ENCODE measurements at places on chromosomes 6 and 20.

DNA sequence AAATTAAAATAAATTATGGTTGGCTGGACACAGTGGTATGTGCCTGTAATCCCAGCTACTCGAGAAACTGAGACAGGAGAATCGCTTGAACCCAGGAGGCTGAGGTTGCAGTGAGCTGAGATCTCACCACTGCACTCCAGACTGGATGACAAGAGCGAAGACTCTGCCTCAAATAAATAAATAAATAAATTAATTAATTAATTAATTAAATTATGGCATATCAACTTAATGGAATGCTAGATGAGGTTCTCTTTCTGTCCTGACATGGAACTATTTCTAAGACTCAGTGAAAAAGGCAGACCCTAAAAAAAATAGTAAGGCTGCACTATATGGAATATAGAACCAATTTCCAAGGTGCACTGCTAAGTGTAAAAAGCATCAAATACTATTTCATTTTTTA lies 4.8 kb downstream of the SRPK1 start:
- no peak for DNase-seq

DNA sequence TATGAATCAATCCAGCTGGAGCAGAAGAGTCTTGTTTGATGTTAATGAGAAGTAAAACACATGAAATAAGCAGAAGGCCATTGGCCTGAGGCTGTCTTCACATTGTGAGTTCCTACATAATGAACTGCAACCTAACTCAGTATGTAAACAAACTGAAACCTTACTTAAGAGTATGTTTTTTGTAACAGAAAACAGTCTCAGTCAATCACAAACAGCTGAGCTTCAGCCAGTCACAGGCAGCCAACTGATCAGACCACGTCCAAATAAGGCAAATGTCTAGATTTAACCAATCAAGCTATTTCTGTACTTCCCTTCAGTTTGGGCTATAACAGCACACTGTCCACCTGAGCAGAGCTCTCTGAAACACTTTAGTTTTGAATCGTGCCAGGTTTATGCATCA lies 234.7 kb downstream of the TRDN start:
- no peak for DNase-seq

GRCh38 chr20:62083312-62083711 lies 17.6 kb upstream of the TAF4 start:
- no peak for DNase-seq

DNA sequence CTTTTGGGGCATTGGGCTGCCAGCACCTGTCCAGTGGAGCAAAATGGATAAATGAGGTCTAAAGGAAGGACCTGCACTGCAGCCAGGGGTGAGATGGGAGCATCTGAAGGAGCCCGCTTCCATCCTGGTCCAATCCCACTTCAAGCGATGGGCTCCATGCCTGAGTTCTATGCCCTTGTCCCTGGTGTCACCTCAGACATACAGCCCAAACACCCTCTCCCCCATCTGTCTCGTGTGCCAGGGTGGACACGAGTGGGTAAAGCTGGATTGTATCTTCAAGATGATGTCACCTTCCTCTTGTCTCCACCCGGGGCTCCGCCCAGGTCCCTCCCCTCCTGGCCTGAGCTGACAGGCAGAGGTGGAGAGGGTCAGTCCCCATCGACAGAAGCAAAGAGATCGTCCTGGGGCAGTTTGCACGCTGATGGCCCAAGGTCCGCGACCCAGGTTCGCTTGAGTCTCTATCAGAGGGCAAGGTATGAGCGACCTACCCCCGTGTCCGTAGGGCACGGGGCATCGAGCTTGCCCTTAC lies 544 bp downstream of the SMIM29 start:
- peak; percentile 73 for DNase-seq

- no peak for DNase-seq
These were observed 8.2 kb upstream of the CD93 start for GRCh38 chr20:23094213-23094896.

DNA sequence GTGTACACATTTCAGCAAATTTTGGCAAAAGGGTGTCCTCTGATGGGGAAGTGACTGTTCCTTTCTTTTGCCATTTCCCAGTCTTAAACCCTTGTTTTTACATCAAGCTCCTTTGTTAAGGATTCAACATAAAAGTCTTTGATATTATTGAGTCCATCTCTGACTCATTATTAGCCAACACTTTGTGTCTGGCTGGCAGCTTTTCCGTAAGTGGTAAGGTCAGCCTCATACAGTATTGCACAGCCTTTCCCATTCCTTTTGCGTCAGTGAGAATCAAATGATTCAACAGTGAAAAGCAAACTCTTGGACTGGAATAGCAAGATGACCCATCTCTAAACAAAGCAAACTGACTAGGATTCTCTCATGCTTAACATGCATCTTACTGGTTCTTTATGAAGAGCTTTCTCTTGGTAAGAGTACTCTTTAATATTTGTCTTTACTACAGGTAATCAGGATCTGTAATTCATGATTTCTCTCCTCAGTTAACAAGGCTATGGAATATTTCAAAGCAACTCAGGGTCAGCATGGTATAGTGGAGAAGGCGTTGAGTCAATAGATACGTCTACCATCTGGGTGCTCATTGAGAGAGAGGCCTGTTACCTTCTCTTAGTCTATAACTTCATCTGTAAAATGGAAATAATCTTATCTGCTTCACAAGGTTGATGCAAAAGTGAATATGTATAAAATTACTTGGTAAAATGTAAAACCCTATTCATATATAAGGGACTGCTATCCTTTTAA lies 183.6 kb downstream of the PRL start:
- DNase-seq: peak; percentile 52

DNA sequence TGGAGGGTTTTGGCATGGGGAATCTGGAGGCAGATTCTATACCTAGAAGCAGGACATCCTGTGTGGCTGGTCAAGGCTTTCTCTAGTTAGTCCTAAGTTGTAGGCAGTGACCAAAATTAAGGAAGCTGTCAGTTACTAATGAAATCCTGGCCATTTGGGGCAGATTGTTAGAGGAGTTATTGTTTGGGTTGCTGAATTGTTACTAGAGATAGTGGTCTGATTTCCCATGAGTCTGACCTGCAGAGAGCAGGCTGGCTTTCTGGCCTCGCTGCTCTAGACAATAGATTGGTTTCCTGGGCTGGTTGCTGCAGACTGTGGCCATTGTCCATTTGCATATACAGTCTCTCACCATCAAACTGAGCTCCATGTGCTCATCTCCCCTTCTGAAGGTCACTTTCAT lies 205.0 kb upstream of the SASH1 start:
- no peak for DNase-seq

- no peak for DNase-seq
These were observed 46.4 kb downstream of the FOXF2 start for GRCh38 chr6:1435806-1436205.

GRCh38 chr6:15346315-15346714 lies 100.4 kb downstream of the JARID2 start:
- no peak for DNase-seq

GRCh38 chr6:27263886-27264285 lies 16.4 kb downstream of the PRSS16 start:
- DNase-seq: no peak

DNA sequence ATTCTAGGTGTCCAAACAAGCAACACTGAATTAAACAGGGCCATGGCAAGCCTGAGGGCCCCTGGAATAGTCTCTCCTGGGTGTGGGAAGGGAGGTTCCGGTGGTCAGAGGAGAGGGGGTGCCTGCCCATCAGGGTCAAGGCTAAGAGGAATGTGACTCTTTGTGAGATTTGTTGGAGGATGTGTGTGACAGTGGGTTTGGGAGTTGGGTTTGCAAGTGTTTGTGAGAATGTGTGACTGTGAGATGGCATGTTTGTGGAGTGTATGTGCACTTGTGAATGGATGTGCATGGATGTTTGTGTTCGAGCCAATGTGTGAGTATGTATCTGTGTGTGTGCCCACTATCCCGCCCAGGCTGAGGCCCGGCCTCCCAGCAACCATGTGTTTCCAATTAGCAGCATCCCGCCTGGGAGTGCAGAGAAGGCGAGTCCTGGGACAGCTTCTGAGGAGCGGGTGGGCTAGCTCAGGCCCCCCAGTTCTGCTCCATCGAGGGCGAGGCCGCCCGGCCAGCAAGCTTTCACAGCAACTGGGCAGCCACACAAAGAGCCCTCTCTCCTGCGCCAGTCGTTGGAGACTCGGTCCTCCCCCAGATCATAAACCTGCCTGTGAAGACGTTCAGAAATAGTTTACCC lies 12.6 kb downstream of the FOXC1 start:
- DNase-seq: no peak

DNA sequence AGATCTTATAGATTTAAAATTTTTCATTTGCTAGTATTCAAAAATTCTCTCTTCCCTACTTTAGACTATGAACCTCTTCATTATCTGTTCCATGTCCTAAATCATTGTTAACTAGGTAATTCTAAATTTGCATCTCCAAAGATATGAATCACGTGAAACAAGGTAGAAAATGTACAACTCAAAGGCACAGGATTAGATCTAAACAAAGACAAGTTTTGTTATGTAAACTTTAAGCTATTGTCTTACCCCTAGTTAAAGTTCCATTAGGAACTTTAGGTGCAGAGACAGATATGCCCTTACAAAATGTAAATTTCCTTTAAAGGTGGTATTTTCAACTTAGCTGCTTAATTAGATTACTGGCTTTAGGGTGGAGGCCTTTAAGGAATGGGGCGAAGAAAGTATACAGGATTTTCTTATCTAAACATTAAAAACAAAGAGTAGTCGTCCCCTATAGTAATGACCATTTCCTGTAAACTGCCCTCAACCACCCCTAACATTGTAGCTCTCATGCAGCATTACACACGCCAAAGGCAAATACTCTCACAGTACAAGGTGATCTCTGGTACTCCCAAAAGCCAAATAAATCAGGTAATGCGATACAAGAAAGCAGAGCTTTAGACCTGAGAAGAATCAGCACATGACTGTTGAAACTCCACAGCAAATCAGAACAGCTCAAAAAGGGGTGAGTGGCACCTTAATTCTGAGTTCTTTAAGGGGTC lies 57.4 kb upstream of the MRAP2 start:
- DNase-seq: no peak

GRCh38 chr6:548517-548916 lies 108.4 kb downstream of the HUS1B start:
- no peak for DNase-seq

- no peak for DNase-seq
These were observed 575.3 kb downstream of the FRK start for GRCh38 chr6:115485400-115485799.

DNA sequence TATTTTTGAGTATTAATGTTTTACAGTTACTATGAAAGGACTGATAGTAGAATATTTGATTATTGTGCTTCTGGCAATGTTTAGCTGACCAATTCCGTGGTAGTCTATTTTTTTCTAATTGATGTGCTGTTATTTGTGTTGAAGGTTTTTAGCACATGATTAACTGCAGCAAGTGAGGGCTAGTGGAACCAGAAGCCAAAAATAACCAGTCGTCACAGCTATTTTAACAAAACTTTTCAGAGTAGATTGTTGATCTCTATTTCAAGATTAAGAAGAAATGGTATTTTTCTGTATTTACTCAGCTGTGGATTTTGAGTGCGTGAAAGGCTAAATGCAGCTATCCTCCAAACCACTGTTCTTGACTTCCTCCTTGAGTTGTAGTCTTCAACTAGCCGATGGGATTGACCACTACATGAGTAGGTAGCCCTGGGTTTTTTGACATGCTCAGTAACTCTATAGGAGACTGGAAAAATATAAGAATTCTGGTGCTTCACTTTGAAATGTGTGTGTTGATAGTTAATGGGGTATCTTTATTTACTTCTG lies 258.0 kb downstream of the ZFAND3 start:
- DNase-seq: no peak

DNA sequence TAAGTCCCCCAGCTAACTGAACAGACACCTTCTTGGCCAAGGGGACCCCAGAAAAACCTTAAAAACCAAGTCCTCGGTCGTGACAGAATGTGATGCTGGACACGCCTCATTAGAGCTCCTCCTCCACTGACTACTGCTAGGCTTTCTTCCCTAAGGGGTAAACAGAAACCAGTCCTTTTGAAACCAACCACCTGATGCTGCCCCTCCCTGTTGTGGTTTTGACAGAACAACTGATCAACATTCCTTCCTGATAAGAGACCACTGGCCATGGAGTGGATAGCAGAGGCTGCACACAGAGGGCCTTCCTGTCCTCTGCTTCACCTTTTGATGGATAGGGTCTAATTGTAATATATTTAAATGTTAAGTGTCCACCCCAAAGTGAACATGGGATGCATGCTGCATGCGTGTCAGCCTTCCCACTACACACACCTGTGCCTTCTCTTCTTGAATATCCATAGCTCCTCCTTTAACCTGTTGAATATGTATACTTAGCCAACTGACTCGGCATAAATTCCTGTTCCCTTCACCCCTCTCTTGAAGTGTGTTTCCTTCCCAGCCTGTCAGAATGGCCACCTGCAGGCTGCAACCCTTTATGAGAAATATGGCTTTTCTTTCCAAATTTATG lies 27.9 kb upstream of the SLC2A12 start:
- no peak for DNase-seq

- no peak for DNase-seq
These were observed 310.2 kb upstream of the AGPAT4 start for GRCh38 chr6:161584051-161584450.

- DNase-seq: no peak
These were observed 134.6 kb upstream of the CCN2 start for GRCh38 chr6:132085731-132086130.

- DNase-seq: peak; percentile 83
These were observed 38.6 kb downstream of the SLC9A8 start for GRCh38 chr20:49851231-49851705.

DNA sequence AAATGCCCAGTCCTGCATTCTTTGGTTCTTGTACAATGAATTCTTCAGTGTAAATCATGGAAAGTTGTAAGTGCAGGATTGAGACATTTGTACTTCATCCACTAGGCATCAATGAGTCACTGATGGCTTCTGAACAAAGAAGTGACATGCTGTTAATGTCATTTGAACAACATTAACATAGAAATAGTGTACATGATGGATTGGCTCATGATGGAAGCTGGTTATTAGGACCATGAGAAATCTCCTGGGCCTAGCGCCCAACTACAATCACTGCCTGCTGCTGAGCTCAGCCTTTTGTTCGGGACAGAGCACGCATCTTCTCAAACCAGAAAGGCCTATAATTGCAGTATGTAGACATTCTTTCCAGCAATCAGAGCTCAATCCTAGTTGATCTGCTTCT lies 316.8 kb upstream of the TSHZ2 start:
- DNase-seq: no peak

- no peak for DNase-seq
These were observed 165.9 kb downstream of the JARID2 start for GRCh38 chr6:15411766-15412165.

DNA sequence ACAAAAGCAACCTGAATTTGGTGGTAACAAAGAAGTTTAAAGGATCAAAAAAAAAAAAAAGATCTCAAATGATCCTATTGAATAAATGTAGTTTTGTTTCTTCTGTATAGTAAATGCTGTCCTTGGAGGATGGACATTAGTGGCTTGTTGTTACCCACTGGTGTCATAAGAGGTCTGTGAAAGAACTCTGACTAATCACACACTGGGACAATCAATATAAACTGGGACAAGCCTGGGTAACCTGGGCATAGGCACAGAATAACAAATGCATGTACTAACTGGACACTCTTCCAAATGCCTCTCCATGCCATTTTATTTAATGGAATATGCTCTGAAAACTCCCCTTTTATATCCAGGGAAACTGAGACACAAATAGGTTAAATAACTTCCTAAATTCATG lies 241.4 kb downstream of the DOK5 start:
- DNase-seq: no peak

- DNase-seq: no peak
These were observed 46.8 kb downstream of the RALGAPB start for GRCh38 chr20:38519426-38519825.

- DNase-seq: no peak
These were observed 1581.8 kb downstream of the HACE1 start for GRCh38 chr6:103277936-103278335.

GRCh38 chr6:159978291-159979135 lies 9.6 kb downstream of the IGF2R start:
- no peak for DNase-seq

Data from suppressor macrophage treated with lipopolysaccharide for 1 hour (primary cell).